Ovary (tissue), 10 donors: ENCODE measurements at places on chromosomes 7 and 10. TPM values are rescaled to one million over a fixed set of nuclear protein-coding genes. Genes with fewer than 3 reads are reported as not detected.

DNA sequence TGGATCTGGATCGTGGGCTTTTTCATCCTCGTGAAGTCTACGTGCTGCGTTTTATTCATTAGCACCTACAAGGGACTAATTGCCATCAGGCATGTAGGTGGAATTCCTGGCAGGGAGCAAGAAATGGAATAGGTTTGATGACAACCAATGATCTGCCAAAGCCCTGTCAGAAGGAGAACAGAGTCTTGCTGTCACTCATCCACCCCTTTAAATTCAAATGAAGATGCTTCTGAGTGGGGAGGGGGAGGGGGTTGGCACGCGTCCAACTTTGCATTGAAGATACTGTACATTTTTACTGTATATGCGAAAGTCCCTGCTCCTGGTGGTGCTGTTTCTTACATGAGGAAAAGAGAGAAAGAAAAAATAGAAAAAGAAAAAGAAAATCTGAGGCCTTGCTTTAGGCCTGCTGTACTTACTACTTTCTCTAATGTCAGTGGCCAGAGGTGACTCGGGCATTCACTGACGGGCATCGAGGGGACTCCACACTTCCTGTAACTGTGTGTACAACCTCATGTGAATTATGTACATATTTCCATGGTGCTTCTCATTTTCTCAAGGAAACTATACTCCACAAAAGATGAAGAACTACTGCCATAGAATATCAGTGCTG lies 569.1 kb downstream of the INHBA start:
- no peak for DNase-seq

DNA sequence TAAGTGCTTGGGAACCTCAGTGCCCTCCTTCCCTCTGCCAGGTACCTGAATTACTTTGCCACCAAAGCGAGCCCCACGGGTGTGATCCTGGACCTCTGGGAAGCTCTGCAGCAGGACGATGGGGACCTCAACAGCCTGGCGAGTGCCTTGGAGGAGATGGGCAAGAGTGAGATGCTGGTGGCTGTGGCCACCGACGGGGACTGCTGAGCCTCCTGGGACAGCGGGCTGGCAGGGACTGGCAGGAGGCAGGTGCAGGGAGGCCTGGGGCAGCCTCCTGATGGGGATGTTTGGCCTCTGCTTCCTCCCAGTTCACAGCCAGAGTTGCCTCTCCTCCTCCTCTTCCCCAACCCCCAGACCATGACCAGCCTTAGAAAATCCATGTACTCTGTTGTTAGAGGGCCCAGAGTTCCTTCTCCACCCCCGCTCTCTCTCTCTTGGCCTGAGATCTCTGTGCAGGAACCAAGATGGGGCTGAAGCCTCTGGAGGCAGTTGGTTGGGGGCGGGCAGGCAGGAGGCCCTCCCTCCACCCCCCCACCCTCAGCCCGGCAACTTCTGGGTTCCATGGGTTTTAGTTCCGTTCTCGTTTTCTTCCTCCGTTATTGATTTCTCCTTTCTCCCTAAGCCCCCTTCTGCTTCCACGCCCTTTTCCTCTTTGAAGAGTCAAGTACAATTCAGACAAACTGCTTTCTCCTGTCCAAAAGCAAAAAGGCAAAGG lies 19.8 kb upstream of the SLC29A3 start:
- no peak for DNase-seq

The TEX47 gene
- not detected for total RNA-seq

The CACUL1 gene
- 26.5 TPM for total RNA-seq
